Sigmoid colon (tissue), 7 donors: ENCODE measurements at places on chromosomes 12 and 14. TPM values are rescaled to one million over a fixed set of nuclear protein-coding genes. Genes with fewer than 3 reads are reported as not detected.

NEUROD4 gene
- polyA plus RNA-seq = not detected

IL26 gene
- polyA plus RNA-seq = 0.22 TPM

TAS2R20 gene
- polyA plus RNA-seq = 0.50 TPM

KERA gene
- not detected for polyA plus RNA-seq

GPR68 gene
- polyA plus RNA-seq = 1.4 TPM

ADGRD1 gene
- 0.46 TPM for polyA plus RNA-seq

NEDD8 gene
- polyA plus RNA-seq = 243 TPM

SLC24A4 gene
- under 0.01 TPM for polyA plus RNA-seq

RILPL1 gene
- 4.2 TPM for polyA plus RNA-seq

OTOGL gene
- not detected for polyA plus RNA-seq

EPYC gene
- polyA plus RNA-seq = 0.09 TPM

CLEC4A gene
- polyA plus RNA-seq = 4.8 TPM

TSPAN11 gene
- 7.8 TPM for polyA plus RNA-seq

ABHD12B gene
- polyA plus RNA-seq = 6.0 TPM

PLA2G1B gene
- 7.8 TPM for polyA plus RNA-seq

IFT81 gene
- polyA plus RNA-seq = 1.8 TPM

ACVRL1 gene
- polyA plus RNA-seq = 24.6 TPM

CFAP54 gene
- not detected for polyA plus RNA-seq

GPD1 gene
- 19.8 TPM for polyA plus RNA-seq

C14orf93 gene
- 11.9 TPM for polyA plus RNA-seq

FAM181A gene
- not detected for polyA plus RNA-seq

SERPINA12 gene
- not detected for polyA plus RNA-seq

KRT74 gene
- polyA plus RNA-seq = not detected

CCDC197 gene
- polyA plus RNA-seq = not detected

CMA1 gene
- polyA plus RNA-seq = not detected

MGP gene
- polyA plus RNA-seq = 436 TPM
